ENCODE measurements at places on chromosomes 16 and 17.

GRCh38 chr17:20721171-20721570 is 141.6 kb downstream of the CDRT15L2 start:
- DNase-seq: no peak

DNA sequence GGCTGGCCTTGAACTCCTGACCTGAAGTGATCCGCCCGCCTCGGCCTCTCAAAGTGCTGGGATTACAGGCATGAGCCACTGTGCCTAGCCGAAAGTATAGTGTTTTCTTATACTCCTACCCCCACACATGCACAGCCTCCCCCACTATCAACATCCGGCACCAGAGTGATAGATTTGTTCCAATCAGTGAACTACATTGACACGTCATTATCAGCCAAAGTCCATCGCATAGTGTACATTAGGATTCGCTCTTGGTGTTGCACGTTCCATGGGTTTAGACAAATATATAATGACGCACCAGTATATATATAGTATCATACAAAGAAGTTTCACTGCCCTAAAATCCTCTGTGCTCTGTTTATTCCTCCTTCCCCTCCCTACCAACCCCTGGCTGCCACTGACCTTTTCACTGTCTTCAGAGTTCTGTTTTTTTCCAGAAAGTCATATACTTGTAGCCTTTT is 11.9 kb upstream of the TM4SF5 start:
- DNase-seq: no peak

- DNase-seq: no peak
Measured at GRCh38 chr17:57916925-57917858, 38.0 kb downstream of the CUEDC1 start.

- no peak for DNase-seq
Measured at GRCh38 chr17:45848405-45848804, 3.7 kb downstream of the SPPL2C start.

DNA sequence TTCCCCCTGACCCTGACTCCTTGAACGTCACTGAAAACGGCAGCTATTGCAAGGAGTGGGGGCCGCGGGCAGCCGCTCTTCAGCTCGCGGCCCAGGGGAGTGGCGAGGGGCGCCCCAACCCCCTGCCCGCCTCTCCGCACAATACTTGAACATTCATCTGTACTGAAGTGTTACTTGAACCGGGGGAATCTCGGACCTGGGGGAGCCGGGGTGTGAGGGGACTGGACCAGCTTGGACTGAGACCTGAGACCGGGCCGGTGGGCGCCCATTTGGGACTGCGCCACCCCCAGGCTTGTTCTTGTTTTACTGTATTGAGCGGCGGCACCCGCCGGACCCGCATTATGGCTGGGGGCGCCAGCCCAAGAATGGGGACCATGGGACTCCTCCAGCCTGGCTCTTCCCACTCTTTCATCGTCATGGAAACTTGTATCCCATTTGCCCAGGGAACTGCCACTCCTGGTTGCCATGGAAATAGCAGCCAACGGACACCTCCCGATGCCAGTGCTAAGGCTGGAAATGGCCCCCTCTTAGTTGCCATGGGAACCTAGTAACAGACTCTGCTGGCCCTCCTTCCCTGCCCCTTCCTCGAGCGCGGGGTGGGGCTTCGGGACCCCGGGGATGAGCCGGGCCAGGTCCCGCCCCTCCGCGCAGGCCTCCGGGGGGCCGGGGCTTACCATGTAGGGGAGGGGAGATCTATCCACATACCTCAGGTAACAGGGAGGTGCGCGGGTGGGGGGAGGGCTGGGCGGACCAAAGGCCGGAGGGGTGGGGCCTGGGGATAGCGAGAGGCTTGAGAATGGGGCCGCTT is 805 bp upstream of the ORAI3 start:
- DNase-seq: peak; percentile 94

DNA sequence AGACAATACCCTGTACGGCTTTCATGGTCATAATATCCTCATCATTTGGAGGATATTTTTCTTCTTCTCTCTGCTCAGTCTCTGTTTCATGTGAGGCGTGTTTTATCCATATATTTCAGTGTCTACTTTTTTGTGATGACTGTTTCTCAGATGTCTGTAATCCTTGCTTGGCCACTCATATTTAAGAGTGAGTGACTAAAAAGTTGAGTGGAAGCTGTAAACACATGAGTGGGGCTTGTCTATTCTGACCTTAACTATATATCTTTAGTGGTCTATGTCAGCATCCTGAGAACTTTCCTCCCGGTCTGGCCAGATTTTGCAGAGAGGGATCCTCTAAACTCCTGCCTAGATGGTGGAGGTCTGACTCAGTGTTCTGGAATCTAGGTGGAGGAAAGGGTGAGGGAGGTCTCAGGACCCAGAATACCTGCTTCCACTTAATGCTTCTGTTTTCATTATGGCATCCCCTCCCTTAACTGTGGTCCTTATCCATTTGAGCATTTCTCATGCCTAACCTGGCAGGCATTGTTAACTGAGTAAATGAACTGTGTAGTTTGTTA is 6.0 kb downstream of the DDX19B start:
- no peak for DNase-seq

DNA sequence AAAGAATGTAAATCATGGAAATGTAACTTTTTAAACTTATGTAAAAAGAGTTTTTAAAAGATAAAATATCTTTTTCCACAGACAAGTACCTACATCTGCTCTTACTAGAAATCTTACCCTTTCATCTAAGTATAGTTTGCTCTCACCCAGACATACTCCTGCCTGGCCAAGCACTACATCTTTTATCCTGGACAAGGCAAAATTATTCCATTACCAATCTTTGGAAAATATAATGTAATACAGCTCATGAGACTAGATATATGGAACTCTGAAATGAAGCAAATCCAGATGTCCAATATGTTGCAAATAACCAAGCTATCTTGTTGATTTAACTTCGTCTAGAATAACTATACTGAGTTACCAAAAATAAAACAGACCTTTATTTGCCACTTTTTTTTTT is 50.0 kb downstream of the VMP1 start:
- no peak for DNase-seq

GRCh38 chr16:24776501-24777220 is 47.2 kb downstream of the TNRC6A start:
- DNase-seq: no peak

DNA sequence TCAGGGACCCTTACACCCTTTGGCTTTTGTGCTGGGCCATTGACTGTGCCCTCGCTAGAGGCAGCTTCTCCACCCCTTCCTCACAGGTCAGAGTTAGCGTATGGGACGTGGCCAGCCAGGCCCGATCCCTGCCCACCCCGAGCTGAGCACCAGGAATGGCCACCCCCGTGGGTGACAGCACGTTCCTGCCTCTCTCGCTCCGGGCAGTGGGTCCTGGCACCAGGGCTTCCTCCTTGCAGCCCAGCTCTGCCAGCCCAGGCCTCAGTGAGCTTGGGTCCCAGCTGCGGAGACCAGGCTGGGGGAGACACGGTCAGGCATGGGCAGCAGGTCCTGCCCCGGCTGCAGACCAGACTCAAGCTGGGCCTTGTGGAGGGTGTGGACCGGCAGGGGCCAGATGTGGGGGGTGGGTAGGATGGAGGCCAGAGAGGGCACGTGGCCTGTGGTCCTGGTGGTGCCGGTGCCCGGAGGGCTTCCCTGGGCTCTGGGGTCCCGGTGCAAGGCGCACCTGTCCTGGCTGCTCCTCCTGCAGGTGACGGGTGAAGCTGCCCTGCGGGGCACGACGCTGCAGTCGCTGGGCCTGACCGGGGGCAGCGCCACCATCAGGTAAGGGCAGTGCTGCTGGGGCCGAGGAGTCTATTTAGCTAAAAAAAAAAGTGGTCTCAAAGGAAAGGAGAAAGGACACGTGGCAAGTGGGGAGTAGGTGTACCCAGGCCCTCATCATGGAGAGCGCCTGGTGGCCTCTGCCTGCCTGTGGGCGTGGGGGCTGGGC is 18.2 kb downstream of the ASPSCR1 start:
- no peak for DNase-seq

DNA sequence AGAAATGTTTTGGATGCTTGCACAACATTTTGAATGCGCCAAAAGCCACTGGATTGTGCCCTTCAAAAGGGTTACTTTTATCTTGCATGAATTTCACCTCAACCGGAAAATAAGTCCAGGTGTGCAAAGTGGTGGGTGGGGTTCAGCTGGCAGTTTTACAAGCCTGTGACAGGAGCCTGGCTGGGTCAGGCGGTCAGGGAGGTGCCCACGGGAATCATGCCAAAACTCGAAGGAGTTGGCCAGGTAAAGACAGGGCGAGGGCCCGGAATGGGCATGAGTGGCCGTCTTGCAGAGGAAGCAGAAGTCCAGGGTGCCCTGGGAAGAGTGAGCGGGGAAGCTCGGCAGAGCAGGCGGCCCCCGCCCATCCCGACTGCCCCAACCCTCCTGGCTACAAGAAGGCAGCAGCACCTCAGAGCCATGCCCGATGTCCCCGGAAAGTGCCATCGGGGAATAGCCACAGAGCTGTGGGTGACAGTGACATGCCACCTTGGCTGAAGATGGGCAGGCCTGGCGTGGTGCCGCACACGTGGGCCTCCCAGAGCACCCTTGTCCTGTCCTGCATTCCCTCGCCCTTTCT is 19.1 kb upstream of the CACNG1 start:
- no peak for DNase-seq

DNA sequence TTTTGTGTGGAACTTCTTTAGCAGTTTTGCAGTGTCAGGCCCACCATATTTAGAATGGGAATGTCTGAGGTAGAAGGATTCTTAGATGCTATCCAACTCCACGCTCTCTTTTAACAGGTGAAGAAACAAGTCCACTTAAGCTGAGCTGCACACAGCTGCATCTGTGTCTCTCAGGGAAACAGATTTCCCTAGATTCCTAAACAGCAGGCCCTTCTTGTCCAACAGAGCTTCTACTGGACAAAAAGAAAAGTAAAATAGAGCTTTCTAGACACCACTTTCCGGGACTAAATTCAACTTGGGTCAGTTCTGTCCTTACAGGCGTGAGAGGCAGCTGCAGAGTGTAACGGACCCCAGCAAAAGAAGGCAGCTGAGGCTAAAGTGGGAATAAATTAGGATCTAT is 51.7 kb downstream of the SNX11 start:
- no peak for DNase-seq

- no peak for DNase-seq
Measured at GRCh38 chr17:83119987-83120864, 40.8 kb downstream of the METRNL start.

DNA sequence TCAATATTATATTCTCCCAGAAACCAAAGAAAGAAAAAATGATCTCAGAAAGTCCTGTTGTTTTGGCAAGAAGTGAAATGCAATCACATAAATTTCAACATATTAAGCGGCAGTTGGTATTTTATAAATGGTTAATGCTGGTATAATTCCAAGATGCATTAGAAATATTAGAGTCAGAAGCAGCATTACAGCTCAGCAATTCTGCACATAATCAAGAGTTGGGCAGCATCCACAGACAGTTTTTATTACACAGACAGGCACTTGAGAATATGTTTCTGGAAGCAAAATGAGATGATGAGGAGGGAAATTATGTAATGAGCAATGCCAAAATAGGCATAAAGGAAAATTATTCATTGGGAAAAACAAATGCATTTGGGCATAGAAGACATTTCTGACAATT is 148.1 kb downstream of the KCNJ2 start:
- no peak for DNase-seq

GRCh38 chr17:82302568-82302963 is 14.8 kb downstream of the CD7 start:
- DNase-seq: no peak

- DNase-seq: no peak
Measured at GRCh38 chr16:88400186-88400585, 17.4 kb downstream of the ZNF469 start.

DNA sequence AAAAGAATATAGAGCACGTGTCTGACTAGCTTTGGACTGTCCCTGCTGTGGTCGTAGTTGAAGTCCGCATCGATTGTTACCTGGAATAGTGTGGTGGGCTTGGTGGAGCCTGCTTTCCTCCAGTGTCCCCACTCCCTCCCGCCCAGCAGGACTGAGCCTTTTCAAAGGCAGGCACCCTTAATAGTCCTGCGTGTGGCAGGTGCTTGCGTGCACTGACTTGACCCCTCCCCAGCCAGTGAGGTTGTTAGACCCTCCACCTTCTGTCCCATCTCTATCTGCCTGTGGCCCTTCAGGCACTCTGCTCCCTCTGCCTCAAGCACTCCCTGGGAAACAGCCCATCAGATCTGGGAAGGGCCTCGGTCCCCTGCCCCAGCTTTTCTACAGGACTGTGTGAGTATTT is 36.6 kb downstream of the TMEM11 start:
- DNase-seq: no peak

GRCh38 chr16:16933861-16934260 is 536.9 kb downstream of the XYLT1 start:
- DNase-seq: no peak

DNA sequence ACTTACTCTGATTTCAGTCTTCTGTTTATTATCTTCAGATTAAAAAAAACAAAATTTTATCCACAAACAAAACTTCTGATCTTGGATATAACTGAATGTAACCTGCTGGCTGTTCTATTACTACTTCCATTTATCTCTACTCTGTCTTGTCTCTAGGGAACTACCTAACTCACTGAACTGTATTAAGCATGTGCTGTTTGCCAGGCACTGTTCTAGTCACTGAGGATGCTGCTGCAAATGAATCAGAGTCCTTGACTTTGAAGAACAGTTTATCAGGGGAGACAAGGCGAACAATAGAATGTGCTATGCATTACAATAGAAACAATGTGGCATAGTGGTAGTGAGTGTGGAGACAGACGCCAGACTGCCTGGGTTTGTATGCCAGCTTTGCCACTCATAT is 2.3 kb upstream of the ANKRD40 start:
- no peak for DNase-seq

DNA sequence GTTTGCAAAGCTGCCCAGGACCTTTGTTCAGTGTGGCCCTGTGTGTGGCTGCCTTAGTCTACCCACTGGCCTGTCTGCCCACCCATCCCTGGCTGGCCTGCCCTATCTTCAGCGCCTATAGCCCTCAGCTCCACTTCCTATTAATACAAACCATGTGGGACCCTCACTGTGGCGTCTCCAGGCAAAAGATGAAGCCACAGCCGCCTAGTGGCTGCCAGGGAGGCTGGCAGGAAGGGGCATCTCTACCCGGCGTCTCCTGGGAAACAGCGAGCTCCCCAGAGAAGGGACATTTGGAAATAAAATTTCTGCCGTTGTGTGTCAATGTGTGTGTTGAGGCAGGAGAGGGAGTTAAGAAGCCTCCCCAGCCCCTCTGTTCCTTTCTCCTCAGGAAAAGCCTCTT is 31.5 kb downstream of the NEUROD2 start:
- DNase-seq: no peak

- DNase-seq: no peak
Measured at GRCh38 chr17:17425591-17425990, 51.2 kb upstream of the MED9 start.

GRCh38 chr16:7513429-7513828 is 180.8 kb downstream of the RBFOX1 start:
- no peak for DNase-seq

DNA sequence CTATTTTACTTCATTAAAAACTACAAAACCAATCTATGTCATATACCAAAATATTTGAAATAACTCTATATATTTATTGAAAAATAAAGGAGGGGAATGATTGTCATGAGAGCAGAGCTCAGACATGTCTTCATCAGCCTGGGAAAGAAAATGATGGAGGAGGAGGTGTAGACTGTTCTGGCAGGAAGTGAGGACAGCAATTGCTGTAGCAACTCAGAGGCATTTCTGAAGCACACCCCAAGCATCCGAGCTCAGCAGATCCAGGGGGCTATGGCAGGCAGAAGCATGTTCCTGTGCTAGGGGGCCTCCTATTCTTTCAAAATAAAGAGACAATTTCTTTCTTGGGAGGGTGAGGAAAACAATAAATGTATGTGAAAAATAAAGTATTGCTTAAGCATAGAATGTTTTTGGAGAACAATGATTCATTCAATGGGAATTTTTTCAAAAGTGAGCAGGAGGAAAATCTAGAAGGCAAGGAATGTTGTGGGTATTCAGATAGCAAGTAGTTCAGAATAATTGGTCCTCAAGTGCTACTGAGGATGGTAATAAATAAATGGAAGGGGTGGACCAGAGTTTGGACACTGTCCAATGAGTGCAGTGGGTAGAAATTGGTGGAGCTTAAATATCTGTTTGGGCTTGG is 383.4 kb downstream of the CDH11 start:
- no peak for DNase-seq
